ENCODE measurements at places on chromosomes 4 and X. TPM values are rescaled to one million over a fixed set of nuclear protein-coding genes. Genes with fewer than 3 reads are reported as not detected.
A peak's percentile ranks its signal among the peaks of the same experiment; 100 is the strongest.

USP46 gene
- total RNA-seq: 61.1 TPM

GLRA2 gene
- not detected for total RNA-seq

POF1B gene
- total RNA-seq: 4.4 TPM

TASL gene
- 0.62 TPM for total RNA-seq

BLTP1 gene
- 30.7 TPM for total RNA-seq

- no peak for DNase-seq
Observed at GRCh38 chrX:20388594-20388993, 121.9 kb upstream of the RPS6KA3 start.

- DNase-seq: no peak
Observed at GRCh38 chrX:154840856-154841255, 6.4 kb upstream of the SMIM9 start.

GRCh38 chrX:52577464-52578173 is 60.8 kb upstream of the XAGE1B start:
- DNase-seq: no peak

- no peak for DNase-seq
Observed at GRCh38 chr4:180695851-180696250, 1547.4 kb upstream of the TENM3 start.

GRCh38 chr4:35315419-35315818 is 928.9 kb downstream of the ARAP2 start:
- DNase-seq: no peak

DNA sequence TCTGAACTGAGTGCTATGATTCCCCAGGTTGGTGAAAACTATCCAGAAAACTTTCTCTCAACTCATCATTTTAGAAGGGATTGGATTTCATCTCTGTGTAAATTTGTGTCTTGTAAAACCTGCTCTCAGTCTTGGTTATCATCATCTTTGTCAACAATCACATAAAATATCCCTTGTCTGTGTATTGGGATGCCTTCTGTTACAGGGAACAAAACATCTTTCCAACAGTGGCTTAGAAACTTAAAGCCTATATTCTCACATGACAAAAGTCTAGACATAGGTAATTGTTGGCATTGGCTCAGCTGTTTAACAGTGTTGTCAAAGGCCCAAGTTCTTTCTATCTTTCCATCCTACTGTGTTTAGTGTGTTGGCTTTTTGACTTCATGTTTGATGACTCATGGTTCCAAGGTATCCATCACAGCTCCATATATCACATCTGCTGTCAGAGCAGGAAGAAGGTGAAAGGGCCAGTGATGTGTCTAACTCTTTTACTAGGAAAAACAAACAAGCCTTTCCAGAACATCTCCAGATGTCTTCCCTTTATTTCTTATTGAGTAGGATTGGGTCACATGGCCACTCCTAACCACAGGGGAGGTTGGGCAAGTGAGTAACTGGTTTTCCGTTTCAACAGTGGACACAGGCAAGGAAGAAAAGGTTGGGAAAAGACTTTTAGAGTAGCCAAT is 65.0 kb downstream of the PHEX start:
- no peak for DNase-seq

DNA sequence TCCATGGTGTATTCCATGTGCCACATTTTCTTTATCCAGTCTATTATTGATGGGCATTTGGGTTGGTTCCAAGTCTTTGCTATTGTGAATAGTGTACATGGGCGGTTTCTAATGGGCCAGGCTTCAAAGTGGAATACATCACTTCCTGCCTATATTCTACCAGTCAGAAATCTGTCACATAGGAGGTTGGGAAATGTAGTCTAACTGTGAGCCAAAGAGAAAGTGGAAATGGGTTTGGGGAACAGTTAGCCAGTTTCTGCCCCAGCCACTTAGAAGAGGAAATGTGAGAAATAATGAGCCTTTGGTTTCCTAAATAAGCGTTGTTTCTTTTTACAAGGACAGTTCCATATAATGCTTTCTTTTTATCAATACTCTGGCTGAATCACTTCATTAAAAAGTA is 85.1 kb upstream of the AP1S2 start:
- DNase-seq: no peak

- no peak for DNase-seq
Observed at GRCh38 chrX:37504991-37505390, 66.5 kb upstream of the LANCL3 start.

GRCh38 chr4:97994765-97995465 is 148.4 kb downstream of the STPG2 start:
- no peak for DNase-seq

GRCh38 chrX:68978255-68978654 is 149.4 kb downstream of the EFNB1 start:
- peak; percentile 37 for DNase-seq

DNA sequence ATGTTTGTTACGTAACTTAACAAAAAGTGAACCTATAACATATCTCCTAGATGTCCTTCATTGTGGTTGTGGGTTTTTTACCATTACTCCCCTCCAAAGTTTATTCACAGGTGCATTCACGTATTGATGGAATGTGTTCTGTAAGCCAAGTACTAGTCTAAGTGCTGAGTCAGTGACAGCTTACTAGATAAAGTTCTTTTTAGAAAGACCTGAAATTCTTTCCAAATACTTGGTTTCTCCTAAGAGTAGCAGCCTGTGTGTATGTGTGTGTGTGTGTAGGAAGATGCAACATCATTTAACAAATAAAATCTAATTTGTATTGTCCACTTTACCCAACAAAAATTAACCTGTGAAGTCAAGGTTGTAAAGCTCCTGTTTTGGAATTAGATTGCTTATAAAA is 22.1 kb downstream of the NAP1L5 start:
- no peak for DNase-seq

DNA sequence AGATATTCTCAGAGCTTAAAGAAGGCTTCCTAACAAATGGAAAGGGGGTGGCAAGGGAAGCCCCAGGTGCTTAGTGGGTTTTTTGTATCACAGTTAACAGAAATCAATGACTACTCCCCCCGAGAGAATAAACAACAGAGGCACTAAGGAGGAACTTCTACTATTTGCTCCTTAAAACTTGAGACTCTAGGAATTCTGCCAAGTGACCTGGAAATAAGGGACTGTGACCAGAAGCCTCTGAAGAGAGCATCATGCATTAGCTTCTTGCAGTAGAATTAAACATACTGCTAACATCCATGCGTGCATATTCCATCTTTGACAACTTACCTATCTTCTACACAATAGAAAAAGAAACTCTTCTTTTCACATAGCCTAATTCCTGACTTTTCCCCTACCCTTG is 86.8 kb downstream of the CAMK2D start:
- no peak for DNase-seq

- no peak for DNase-seq
Observed at GRCh38 chr4:46870411-46870810, 38.6 kb downstream of the COX7B2 start.

DNA sequence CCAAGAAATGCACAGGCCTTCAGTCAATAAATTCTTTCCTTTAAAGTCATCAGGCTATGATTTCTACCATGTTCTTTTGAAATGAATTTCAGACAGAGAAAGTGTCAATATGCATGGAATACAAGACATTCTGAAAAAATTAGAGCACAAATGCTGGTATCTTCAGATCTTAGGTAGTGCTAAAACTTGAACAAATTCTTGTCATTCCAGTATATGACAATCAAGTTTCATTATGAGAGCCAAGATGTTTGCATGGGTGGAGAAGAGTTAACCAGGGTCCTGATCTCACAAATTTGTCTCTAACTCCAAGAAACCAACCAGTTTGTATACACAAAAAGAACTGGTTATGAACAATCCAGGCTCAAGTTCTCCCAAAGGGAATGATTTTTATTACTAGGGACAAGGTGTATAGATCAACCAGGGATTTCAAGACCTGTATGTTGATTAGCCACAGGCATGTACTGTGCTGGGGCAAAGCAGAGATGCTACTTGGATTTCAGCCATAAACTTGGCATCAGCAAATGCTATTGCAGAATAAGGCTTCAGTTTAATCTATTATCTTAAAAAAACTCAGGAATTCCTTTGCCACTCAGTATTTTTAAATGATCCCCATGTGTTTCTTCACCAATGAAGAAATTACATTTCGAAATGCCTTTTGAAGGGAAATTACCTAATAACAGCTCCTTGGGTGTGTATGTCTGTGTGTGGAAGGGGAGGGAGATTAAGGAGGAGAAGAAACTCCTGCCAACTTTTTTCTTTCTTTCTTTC is 69.7 kb downstream of the FANCB start:
- no peak for DNase-seq

- no peak for DNase-seq
Observed at GRCh38 chr4:65805936-65806335, 135.6 kb upstream of the EPHA5 start.

DNA sequence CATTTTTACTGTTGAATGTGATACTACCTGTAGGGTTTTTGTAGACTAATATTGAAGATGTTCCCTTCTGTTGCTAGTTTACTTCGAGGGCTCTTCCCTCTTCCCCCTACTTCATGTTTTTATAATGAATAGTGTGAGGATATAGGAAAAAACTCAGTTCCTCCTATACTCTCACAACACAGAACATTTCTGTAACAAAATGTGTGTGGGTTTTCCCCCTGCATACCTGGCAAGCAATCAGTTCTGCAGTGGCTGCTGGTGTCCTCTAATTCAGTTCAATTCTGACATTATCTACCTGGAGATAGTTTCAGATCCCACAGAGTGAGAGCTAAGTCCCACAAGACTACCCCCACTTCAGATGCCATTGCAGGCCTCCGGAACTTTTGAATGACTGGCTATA is 107.9 kb downstream of the KDM6A start:
- DNase-seq: no peak

DNA sequence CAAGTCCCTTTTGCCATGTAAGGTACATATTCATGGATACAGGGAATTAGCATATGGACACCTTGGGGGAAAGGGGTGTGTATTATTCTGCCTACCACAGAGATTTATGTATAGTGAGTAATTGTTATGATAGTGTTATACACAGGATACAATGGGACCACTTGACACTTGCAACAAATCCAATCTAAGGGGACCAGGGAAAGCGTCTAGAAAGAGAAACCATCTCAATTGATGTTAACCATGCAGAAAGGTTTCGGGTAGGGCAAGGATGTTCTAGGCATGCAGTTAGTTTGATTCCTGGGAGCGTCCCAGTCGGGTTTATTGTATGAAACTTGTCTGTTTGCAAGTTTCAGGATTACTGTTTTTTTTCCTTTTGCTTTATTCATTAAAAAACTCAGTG is 34.2 kb downstream of the MMRN1 start:
- DNase-seq: no peak

DNA sequence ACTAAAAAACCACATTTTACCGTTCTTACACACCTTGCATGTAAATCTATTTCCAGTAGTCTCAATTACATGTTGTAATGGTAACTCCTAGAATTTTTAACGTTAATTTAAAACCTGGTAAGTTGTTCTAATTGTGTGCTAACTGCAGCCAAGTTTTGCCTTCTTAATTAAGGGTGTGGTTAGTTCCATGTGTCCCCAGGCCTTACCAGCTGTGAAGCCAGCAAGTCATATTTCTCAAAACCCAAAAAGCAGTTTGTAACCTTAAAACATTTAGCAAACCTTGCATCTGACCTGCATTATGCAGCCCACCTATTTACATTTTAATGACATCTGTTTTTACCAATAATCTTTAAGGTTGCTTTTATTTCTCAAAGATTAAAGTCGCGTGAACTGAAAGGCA is 18.4 kb upstream of the FAM47E start:
- DNase-seq: no peak

DNA sequence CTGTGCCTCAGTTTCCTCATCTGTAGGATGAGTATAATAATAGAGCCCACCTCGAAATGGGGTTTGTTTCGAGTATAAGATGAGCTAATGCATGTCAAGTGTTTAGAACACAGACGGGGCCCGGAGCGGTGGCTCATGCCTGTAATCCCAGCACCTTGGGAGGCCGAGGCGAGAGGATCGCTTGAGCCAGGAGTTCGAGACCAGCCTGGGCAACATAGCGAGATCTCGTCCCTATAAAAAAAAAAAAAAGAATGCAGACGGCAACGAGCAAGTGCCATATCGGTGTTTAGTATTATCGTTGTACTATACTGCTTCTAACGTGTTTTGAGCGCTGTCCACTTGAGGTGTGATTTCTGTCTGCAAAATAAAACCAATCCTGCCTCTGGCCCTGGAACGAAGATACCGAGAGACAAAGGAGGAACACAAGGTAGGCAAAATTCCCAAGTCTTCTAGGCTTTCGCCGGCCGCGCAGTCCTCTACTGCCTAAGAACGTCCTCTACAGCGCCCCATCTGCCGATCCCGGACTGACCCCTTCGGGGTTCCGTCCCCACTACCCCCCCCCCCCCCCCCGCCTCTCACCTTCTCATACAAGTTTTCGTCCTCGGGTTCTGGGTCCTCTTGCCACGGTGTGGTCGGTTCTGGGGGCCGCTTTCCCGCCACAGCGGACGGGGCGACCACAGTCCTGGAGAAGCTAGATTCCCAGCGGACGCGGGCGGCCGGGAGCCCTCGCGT is 442 bp downstream of the NDUFB11 start:
- DNase-seq: peak; percentile 56

- peak; percentile 65 for DNase-seq
Observed at GRCh38 chr4:80206521-80207171, 9.3 kb downstream of the PRDM8 start.

Data from left ventricle myocardium superior (tissue), 1 donor.